MCF 10A (cell line): ENCODE measurements at places on chromosomes 16 and 17. TPM values are rescaled to one million over a fixed set of nuclear protein-coding genes. Genes with fewer than 3 reads are reported as not detected.
A peak's percentile ranks its signal among the peaks of the same experiment; 100 is the strongest.

DNA sequence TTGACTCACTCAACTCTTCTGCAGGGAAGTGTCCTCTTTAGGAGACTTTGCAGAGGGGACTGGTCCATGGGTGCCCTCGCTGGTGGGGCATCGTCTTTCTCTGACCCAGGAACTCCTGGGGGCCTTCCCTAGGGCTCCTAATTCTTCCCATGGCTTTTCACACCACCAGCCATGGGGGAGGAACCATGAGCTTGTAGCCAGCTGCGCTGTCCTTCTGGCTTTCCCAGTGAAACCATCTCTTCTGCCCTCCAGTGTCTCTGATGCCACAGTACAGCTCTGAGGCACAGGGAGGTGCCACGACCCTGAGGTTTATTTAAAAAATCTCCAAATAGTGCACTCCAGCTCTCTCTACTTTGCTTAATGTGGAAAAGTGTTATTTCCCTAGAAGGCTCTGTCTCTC lies 78.6 kb downstream of the SDR42E1 start:
- DNase-seq, result no peak

DNA sequence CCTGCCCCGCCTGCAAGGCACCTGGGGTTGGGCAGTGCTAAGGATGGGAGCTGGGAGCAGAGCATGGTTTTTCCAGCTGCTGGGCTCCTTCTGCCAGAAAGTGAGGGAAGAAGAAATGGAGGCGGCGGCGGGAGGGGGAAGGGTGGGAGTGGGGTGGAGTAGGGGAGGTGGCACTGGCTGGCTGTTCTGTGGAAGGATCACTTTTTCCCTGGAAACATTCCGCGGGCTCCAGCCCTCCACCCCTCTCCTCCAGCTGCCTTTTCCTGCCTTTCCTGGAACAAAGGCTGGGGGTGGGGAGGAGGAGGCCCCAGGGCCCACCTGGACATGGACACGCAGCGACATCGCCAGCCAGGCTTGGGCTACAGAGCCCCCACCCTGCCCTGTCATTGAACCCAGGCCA lies 41.1 kb downstream of the CFAP20 start:
- no peak for DNase-seq

DNA sequence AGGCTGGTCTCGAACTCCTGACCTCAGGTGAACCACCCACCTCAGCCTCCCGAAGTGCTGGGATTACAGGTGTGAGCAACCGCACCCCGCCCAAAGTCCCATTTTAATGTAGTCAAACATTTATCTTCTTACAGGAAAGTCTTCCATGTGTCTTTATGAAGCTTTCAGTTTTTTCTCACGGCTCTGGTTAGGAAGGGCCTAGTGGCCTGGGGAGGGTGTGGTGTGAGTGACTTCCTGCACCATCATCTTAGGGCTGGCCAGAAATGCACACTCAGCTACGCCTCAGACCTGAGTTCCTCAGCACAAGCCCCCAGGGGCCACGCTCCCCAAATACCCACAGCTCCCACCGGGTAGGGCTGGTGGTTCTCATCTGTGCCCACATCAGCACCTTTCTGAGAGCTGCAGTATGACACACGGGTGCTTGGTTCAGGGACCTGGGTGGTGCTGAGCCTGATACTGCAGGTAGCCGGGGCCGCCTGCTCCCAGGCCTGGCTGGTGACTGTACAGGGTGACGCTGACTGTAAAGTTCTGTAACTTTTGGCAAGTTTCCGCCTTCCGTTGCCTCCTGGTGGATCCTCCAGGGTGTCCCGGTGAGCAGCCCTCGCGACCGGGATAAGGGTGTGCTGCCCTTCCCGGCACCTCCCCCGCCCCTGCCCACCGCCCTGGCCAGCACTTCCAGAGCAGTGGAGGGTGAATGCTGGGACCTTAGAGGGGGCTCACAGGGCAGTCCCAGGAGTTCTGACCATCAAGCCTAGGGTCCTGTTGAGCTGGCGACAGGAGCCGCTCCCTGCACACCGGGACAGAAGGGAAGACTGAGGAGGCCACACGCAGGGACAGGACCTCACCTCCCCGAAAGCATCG lies 52.5 kb downstream of the ZNF778 start:
- DNase-seq, result no peak

DNA sequence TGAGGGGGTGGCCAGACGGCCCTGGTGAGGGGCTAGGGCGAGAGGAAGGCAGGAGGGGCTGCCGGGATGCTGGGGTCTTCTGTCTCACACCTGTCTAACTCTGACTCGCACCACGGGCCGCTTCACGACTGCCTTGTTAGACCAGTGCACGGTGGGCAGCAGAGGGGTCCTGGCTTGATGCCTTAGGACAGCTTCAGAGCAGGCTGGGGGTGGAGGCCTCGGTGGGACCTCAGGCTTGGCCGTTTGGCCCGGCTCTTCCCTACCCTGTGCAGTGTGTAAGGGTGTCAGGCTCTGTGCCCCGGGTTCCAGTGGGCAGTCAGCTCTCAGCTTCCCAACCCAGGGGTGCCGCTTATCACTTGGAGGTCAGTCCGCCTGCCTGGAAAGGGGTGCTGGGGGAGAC lies 100.7 kb downstream of the OR1D5 start:
- no peak for DNase-seq

DNA sequence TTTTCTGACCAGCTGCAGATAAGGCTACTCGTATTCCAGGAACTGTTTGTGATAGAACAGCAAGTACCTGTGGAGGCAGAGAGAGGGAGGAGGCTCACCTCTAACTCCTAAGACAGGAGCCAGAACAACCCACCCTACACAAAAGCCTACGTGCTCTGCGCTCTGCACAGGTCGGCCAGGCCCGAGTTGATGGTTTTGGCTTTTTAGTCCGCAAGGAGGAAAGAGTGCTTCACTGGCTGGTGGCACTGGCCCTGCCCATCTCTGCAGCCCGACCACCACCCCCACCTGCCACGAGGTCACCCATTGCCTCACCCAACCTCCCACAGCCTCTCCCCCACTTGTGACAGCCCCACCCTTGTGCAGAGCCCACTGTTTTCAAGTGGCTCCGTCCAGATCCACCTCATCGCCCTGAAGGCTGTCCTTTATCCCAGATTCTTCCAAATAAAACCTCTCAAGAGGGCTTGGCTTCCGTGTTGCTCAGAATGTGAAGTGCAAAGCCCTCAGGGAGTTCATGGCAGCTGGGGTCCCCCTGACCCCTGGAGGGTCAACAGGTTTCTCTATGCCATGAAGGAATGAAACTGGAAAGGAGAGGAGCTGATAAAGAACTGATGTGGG lies 39.7 kb downstream of the USP22 start:
- DNase-seq, result no peak

DNA sequence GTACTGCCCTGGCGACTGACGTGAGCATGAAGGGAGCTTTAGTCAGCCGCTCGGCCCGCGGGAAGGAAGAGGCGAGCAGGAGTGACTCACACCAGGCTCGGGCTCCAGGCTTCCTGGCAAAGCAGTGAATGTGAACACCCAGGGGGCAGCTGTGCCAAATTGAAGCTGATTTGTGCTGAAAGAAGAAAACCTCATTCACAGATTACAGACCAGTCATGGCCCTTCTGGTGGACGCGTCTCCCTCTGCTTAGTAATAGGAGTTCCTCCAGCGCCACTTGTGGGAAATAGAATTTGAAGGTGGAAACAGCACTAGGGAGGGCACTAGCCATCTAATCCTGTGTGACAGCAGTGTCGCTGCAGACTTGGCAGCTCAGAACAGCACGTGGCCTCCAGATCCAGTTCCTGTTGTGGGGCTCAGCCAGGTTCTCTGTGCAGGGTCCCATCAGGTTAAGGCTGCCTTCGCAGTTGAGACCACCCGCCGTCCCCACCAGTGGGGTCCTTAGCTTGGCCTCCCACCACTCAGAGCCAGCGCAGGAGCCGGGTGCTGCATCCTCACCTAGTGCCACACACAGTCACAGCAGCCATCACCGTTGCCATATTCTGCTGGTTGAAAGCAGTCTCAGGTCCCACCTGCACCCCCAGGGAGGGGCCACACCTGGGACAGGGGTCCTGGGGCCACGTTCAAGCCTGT lies 164.5 kb upstream of the CHMP6 start:
- DNase-seq, result peak; percentile 97

DNA sequence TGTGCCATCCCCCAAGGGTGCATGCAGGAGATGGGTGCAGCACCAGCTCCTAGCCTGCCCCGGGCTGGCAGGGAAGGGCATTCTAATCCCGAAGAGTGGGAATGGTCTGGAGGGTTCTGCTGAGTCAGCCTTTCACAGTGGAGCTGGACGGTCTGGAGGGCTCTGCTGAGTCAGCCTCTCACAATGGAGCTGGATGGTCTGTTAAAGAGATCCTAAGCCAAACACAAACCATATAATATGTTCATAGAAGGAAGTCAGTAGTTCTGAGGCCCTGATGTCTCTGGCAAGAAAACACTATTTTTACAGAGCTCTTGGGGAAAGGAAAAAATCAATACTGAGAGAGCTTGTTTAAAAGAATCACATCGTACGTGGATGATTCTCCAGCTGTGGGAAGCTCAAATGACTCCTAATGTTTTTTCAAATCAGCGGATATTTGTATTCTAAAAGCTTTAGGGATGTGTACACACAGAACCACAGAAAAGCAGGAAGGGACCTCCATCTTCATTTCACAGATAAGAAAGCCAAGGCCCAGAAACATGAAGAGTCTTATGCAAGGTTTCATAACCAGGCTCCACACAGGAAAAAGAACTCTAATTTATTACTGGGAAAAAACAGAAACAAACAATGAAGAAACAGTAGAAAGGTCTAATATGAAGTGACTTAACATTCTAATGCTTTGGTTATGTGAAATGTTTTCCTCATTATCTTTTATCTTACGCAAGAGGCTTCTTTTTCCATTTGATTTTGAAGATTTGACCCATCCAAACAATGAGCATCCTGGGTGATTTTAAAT lies 176.3 kb downstream of the VPS53 start:
- no peak for DNase-seq

DNA sequence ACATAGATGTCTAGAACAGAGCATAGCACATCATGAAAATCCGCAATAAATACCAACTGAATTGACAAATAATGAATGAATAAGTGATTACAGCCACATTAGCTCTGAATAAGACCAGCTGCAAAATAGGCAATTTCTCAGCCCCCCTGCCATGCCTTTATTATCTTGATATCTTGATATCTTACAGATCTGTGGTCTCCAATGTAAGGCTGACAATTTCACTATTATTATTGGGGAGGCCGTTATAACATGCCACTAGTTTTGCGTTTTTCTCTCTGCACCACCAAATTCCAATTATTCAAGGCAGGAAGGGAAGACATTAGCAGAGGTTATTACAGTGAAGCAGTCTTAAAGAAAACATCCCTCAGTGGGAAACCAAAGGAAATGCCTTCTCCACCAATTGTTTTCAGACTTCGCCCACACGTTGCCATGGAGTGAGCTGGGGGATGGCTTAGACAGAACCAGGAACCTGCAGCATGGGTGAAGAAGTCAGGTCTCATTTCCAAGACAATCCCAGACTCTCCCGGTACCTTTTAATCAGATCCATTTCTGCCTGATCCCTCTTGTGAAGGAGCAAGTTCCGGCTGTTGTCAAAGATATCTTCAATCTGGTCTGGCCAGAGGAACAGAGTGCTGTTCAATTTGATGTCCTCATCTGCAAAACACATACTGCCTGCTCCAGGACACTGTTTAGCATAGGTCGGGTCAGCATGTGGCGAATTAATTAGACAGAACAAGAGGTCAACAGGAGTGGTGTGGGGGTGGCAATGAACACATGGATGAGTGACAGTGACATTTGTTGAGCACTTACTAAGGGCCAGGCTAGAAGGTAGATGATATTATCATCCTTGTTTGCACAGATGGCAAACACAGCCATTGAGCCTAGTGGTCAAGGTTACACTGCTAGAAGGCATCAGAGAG lies 46.4 kb downstream of the DNAH3 start:
- DNase-seq, result no peak

DNA sequence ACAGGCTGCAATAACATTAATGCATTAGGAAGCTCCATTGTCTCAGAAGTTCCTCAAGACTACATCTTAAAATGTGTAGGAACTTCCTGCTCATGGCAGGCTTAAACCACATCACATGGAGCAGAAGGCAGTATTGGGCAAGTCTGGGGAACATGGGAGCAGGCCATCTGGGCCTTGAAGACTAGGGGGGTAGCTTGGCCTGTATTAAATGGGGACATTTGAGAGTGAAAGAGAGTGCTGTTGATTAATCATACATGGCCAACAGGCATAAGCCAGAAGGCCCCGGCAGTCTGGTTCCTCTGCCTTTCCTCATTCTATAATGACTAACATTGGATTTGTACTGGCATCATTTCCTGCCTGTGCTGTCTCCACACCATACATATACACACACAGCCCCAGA lies 25.2 kb upstream of the SLC5A11 start:
- DNase-seq, result no peak

DNA sequence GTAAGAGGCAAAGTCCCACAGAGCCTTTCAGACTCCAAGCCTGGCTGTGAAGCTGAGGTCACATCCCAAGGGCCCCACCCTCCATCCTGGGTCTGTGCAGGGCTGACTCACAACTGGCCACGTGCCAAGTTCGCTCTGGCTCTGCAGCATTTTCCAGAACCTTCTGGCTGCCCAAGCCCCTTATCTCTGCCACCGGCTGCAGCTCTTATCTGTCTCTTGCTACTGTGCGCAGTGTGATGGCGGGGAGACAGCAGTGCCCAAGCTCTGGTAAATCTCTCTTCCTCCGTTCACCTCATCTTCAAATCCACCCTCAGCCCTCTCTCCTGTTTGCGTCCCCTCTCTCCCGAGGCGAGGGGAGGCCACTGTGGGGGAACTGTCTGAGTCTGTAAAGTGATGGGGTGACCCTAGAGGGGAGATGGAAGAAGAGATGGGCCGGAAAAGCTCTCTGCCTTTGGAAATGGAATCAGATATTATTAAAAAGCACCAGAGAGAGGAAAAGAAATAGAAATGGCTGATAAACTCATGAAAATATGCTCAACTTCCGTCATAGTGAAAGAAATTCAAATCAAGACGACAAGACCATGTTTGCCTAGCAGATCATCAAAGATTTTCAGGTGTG lies 162.7 kb upstream of the CDC42EP4 start:
- DNase-seq, result peak; percentile 71

GRCh38 chr17:78514521-78514920 lies 62.7 kb downstream of the DNAH17 start:
- no peak for DNase-seq

DNA sequence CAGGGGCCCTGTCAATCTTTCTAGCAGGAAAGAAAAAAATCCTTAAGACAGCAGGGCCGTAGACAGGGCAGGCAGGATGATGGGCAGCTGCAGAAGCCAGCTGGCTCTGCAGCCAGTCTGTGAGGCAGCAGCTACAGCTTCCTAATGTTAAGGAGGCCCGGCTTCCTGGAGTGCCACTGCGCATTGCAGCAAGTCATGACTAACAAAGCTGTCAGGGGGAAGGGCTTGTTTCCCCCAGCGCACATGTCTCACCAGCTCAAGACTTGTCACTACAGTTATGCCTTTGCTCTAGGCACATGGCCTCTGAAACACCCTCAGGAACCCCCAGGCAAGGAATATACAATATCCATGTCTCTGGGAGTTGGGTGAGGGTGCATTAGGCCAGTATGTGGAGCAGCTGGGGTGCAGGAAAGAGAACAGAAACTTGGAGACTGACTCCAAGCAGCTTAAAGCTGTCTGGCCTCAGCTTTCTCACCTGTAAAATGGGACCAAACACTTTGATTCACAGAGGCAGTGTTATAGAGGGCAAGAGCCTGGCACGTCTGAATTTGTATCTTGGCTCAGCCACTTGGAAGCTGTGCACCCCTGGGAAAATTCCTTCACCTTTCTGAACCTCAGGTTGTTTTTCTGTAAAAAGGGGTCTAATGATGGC lies 220.0 kb downstream of the HAPSTR1 start:
- no peak for DNase-seq

Gene ZNF423
- total RNA-seq, result not detected in 2 replicates

Gene MVP
- 56.5 and 71.9 TPM in 2 replicates for total RNA-seq

Gene SMURF2
- total RNA-seq, result 49.2 and 55.8 TPM in 2 replicates

Gene CCL23
- total RNA-seq, result not detected in 2 replicates

Gene SLC5A11
- total RNA-seq, result not detected in 2 replicates
